ENCODE measurements at places on chromosomes 5 and 9.

GRCh38 chr5:38518341-38518740 lies 38.1 kb downstream of the LIFR start:
- DNase-seq, result no peak

DNA sequence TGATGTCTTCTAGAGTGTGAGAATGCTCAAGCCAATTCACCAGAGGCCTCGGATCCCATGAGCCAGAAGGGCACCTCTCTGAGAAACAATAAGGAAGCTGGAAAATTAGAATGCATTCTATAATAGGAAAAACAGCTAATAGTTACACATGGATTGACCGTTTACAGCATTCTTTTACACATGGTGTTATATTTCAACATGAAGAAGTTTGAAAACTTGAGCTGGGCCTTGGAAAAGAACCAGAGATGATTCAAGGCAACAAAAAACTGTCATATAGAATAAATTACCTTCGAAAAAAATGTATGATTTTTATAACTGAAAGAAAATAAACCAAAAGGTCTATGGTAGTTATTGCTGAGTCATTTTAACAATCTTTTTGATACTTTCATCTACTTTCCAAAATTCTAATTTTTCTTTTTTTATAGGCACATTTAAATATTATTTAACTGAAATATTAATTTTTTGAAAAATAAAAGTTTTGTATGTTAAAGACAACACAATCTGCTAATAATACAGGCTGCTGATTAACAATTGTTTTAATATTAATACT lies 6.2 kb downstream of the SH3TC2 start:
- no peak for DNase-seq

DNA sequence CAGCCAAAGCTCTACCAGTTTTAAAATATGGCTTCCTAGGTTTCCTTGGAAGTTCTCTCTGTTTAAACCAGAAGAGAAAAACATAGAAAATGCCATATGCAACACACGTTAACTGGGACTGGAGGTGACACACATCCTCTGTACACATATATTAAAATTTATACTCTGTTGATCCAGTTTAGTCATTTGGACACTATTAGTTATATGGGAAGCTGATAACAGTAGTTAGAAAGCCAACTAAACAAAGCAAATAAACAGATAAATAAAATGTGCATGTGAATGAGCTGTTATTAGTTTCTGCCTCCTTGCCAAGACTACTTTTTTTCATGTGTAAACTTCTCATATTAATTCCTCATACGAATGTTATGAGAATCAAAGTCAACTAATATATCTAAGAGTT lies 1249.2 kb upstream of the CDH6 start:
- no peak for DNase-seq

DNA sequence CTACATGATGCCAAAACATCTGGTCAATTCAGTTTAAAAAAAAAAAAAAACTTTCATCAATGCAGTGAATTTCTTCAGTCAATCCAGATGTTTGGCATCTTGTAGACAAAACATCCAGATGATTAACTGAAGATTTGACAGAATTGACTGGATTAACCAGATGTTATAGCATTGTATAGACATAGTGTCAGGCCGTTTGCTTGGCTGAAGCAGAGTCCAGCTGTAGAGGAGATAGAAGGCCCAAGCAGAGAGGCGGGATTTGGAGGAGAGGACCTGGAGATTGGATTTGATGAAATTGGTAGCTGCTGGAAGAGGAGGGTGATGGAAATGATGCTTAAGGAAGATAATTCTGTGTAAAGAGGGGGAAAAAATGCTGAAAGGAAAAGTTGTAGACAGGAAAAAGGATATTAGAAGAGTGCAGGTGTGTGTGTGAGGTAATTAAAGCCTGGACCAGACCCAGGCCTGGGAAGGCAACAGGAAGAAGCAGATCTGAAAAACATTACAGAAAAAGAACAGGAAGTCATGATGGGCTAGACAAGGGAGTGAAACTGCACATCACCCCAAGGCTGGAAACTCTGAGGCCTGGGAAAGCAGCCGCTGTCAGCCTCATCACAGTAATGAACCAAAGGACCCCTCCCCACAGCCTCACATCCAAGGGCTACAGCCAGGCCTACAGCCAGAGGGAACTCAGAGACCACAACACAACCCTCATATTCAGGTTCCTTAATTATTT lies 258.3 kb downstream of the CWC27 start:
- no peak for DNase-seq

GRCh38 chr5:175347027-175347426 lies 97.0 kb downstream of the DRD1 start:
- no peak for DNase-seq

DNA sequence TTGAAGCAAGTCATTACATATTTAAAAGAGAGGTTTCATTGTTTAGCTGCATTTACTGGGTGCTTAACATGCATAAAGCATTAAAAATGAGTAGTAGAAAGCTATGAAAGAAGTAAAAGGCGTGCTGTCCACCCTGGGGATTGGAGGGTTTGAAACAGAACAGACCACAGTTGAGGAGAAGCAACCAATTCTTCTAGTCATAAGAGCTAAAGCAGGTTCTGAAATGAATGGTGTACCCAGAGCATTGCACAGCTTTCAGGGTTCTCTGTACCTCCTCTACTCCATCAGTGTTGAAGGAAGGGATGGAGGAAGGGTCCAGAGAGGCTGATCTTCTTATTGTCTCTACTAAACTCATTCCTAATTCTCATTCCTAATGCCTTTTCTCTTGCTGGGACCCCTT lies 68.9 kb downstream of the SH3RF2 start:
- no peak for DNase-seq

DNA sequence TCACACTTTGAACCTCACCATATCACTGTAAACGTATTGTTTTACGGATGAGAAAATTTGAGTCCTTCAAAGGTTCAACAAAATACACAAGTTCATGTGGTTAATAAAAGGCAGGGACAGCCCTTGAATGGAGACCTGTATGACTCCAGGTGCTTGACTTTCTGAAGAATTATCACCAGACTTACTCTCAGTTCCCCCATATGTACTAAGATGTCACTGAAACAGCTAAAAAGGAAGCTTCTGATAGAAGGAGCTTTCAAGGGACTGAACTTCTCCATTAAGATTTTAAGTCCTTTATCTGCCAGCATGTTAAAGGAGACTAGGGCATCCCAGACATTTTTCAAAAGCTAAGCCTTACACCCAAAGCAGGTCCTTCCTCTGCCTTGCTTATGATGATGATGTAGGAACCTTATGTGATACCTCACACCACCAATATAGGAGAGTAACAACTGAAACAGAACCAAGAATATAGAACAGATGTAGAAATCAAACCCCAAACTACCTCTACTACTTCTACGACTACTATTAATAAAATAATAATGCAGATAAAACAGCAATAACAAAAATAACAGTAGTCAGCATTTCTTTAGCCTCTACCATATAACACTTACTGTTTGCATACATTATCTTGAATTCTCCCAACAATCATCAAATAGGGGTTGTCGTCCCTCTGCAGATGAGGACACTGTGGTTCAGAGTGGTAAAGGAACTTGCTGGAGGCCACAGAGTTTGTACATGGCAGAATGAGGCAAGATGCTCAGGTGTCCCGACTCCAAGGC lies 273.9 kb downstream of the ELAVL2 start:
- DNase-seq, result no peak

- no peak for DNase-seq
These were observed 271.1 kb upstream of the MVB12B start for GRCh38 chr9:126055381-126055985.

- no peak for DNase-seq
These were observed 830 bp downstream of the ADAMTSL1 start for GRCh38 chr9:18474783-18475182.

- DNase-seq, result no peak
These were observed 2.1 kb downstream of the CA9 start for GRCh38 chr9:35675732-35676392.

DNA sequence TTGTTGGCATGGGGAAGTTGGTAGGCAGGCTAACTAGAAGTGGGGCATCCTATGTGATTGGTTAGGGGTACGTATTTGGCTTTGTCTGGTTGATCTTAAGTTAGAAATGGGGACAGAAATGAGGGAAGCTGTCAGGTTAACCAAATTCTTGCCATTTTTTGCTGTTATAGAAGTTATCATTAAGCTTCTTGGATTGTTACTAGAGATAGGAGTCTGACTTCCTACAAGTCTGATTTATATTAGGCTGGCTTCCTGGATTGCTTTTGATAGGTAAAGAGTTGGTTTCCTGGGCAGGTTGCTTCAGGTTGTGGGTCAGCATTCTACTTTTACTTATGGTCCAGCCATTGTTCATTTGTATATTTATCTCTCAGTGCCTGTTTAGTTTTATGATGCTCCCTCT lies 216.9 kb downstream of the TLE4 start:
- DNase-seq, result no peak

DNA sequence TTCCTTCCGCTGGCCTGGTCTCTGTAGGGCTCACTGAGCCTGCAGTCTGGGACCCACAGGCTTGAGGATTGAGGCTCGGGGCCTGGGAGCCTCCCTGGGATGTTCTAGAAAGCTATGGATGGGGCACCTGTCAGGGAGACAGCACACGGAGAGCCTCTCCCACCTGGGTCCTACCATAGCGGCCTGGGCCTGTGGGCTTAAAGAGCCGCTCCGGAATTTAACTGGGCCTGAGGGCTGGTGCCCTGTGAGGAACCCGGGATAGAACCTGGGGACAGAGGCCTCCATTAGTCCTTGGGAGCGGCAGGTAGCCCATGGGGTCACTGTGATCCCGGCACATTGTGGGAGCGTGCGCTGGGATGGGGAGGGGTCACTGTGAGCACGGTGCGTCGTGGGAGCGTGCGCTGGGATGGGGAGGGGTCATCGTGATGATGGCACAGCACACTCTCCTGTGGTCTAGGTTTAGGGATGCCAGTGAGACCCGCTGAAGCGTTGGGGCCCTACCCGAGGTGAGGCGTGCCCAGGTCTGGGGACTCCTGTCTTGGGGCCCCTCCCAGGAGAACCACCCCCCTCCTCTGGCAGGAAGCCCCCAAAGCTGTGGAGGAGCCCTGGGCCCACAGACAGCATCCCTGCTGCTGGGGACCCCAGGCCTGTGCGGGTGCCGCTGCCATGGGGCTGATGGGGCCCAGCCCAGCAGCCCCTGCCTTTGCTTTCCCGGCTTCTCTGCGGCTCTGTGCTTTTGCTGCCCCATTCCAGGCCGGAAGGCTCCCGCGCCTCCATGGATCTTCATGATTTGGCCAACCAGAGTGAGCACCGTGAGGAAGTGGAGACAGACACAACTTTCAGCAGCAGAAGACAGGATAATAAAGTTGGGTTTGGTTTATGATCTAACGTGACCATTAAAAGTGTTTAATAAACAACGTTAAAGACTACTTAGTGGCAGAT lies 3.4 kb upstream of the CEP72 start:
- DNase-seq, result no peak

DNA sequence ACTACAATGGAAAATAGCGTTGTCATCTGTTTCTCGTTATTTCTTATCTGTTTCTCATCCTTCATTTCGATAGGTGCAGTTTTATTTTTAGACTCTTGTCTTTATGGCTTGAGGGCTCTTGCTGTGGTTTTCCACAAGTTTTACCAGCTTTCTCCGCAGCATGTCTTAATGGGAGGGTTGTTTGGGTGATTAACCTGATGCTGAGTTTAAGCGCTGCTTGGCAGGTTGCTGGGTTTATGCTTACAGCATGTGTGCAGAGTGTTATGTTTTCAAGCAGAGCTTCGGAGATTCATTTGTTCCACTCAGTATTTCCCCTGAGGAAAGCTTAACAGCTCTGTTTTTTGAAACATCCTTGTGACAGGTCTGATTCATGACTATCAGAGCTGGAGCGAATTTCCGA lies 154.0 kb downstream of the SLC12A2 start:
- no peak for DNase-seq

GRCh38 chr5:172725273-172725672 lies 45.7 kb downstream of the DUSP1 start:
- DNase-seq, result no peak

GRCh38 chr9:126738553-126738952 lies 66.3 kb upstream of the ZBTB43 start:
- DNase-seq, result no peak

DNA sequence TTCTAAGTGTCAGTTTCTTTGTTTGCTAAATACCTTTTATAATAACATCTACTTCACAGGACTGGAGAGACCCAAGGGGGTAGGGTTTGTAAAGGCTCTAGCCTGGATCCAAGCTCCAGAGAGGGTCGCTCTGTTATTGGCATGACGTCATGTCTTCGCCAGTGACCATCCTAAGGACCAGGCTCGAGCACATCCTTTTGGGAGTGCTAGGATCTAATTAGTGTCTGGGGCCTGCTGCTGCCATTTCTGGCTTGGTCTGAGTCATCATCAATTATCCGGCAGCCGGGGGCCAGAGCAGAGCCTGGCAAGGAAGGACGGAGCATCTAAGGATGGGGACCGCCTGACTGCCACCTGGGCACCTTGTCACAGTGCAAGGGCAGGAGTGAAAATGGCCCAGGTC lies 153.0 kb downstream of the NSG2 start:
- no peak for DNase-seq

GRCh38 chr5:72606525-72606924 lies 99.3 kb upstream of the ZNF366 start:
- DNase-seq, result no peak

DNA sequence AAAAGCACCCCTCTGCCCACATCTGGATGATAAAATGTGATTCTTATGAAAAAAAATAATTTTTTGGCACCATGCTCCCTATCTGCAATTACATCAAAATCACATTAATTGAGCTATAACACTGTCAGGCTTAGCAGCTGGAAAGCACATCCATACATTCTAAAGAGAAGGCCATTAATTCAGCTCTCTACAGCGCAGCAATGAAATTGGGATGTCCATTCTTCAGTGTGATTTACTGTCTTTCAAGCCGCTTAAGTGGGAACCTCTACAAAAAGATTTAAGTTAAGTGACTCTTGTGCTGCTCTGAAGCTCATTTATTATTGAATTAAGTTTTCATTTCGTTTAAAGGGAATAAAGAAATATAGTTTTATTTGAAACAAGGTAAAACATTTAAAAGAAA lies 171.3 kb downstream of the EBF1 start:
- DNase-seq, result no peak

DNA sequence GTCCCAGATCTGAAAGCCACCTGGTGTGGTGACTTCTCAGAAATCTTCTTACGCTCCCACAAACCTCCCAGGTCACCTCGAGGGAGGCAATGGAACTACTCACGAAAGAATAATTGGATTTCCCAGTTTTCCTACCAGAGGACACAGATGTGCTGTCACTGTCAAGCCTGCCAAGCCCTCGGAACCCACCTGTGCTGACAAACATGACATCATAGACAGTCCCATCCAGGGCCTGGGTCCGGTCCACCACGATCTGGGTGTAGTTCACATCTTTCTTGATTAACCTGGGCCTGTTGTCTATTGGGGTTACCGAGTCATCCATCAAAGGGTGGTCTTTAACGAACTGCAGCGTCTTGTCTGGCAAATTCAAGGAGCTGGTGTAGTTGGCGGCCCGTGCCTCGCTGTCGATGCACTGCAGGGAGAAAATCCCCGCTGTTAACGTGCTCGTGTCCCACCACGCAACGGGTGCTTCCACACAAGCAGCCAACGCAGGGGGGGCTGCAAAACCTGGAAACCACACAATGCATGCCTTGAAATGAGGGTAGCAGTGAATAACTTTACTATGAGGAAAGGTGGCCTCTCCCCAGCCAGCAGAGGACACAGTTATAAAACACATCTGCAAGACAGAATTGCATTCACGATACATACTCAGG lies 69.0 kb downstream of the SECISBP2 start:
- DNase-seq, result no peak

- DNase-seq, result no peak
These were observed 4.4 kb downstream of the RAPGEF1 start for GRCh38 chr9:131735238-131736128.

Data from stimulated activated CD4-positive, alpha-beta T cell treated with anti-CD3 and anti-CD28 coated beads, Interleukin-2, amount 100 ng/mL, for 48 hours (primary cell).